ENCODE measurements at places on chromosomes 4 and X. TPM values are rescaled to one million over a fixed set of nuclear protein-coding genes. Genes with fewer than 3 reads are reported as not detected.
A peak's percentile ranks its signal among the peaks of the same experiment; 100 is the strongest.

GRCh38 chrX:153411255-153411987 lies at the start of gene ZFP92:
Gene ZFP92 (plus strand): TSS chrX:153411472. CDS start chrX:153418323, 6,851 bp downstream.
- peaks cover 23% of the 10 kb centered on the region for H3K27me3 ChIP-seq
- no peaks in the 10 kb centered on the region for H3K36me3 ChIP-seq
- no peak for DNase-seq
- H3K27ac ChIP-seq = no peak within 1 kb of the TSS
- H3K4me1 ChIP-seq = no peaks in the 10 kb centered on the region

DNA sequence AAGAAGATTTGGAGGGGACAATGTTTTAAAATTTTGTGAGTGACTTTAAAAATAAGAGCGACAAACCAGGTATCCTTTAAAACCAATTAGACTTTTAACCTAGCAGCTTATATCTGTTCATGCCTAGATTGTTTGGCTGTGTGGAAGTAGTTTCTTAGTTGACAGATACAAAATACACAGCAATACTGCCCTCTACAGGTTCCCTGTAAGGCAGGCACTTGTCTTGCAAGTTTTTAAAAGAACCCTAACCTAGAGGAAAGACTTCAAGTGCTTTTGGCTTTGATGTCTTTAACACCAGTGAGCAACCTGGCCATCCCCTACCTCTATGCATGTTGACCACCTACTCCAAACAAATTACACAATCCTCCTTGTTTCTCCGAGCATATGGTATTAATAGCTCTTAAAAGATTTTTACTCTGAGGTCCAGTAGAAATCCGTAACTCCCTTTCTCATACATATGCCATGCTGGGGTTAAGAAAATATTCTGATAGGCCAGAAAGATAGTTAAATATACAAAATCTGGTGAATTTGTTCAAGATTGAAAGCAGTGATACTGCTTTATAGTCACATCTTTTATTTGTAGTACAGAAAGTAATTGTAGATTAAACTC lies 273.0 kb downstream of the ARHGAP24 start:
- no peak overlapping the region for H3K4me3 ChIP-seq
- no peaks in the 10 kb centered on the region for H3K27me3 ChIP-seq
- H3K27ac ChIP-seq = no peak overlapping the region
- H3K4me1 ChIP-seq = peaks cover 2% of the 10 kb centered on the region
- peak; percentile 81 for DNase-seq

DNA sequence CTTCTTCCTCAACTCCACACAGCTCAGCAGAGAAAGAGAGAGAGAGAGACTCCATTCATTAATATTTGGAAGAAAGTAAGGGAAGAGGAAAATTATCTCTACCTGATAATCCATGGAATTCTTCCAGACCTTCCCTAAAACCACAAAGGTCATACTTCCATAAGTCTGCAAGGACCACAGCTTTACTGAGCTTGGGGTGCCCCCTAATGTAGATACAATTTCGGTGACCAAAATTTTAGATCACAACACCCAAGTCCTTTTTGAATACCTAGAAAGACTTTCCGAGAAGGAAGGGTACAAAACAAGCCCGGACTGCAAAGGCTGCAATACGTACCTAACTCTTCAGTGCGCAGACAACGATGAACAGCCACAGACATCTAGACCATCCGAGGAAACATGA lies 523.9 kb downstream of the GLUD2 start:
- H3K27me3 ChIP-seq = no peaks in the 10 kb centered on the region
- H3K27ac ChIP-seq = no peak overlapping the region
- DNase-seq = no peak
- no peaks in the 10 kb centered on the region for H3K36me3 ChIP-seq
- no peak overlapping the region for H3K4me3 ChIP-seq

GPC3 gene
- total RNA-seq = 1,039 TPM

- no peaks in the 10 kb centered on the region for H3K27me3 ChIP-seq
- DNase-seq = no peak
- H3K4me3 ChIP-seq = no peak overlapping the region
- H3K36me3 ChIP-seq = no peaks in the 10 kb centered on the region
- no peaks in the 10 kb centered on the region for H3K4me1 ChIP-seq
Observed at GRCh38 chr4:164485136-164485535, 268.8 kb upstream of the SMIM31 start.

CCDC149 gene
- total RNA-seq = 5.0 TPM

CLGN gene
- total RNA-seq = 22.7 TPM

SSX3 gene
- total RNA-seq = not detected

DNA sequence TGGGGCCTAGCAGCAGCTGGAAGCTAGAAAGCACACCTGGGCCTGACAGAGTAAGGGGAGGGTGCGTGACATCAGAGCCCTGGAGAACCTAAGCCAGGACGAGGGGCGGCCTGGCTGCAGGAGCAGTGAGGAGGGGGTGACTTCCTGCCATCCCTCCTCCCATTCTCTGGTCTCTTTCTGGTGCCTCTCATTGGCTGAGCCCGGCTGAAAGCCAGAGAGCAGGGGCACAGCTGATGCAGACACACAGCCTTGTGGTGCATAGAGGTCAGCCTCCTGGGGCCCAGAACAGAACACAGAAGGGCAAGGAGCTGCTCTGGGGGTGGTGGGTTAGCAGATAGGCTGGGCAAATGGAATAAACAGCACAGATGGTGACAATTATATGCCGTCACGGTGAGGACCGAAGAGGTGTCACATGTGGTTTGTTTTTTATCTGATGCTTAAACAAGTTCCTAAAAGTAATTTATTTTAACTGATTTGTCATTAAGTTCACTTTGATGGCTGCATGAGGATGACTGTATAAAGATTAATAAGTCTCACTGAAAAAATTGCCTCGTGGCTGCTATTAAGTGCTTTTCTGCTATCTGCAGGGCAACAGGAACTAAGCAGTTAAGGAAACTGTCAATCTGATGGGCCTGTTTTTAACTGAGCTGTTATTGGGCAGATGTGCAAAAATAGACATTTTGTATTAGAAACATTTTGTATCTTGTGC lies 102.0 kb downstream of the FNIP2 start:
- H3K36me3 ChIP-seq = no peaks in the 10 kb centered on the region
- no peak overlapping the region for H3K27ac ChIP-seq
- DNase-seq = peak; percentile 63
- peaks cover 20% of the 10 kb centered on the region for H3K4me1 ChIP-seq
- H3K4me3 ChIP-seq = no peak overlapping the region

CPZ gene
- not detected for total RNA-seq

DNA sequence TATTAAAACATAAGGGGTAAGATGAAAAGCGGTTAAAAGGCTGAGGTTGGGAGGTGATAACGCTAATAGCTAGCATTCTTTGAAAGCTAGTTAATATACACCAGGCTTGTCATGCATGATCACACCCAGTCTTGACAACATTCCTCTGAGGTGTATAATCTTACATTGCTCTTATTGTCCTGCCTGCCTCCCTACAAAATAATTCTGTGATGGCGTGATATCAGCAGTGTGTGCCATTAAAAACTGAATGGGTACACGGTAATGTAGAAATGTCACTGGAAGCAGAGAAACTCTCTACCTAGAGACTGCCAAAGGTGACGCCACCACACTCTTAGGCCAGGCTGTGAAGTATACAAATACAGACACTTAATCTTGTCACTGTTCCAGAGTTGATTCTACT lies 68.1 kb downstream of the DIAPH2 start:
- no peak overlapping the region for H3K4me3 ChIP-seq
- no peak for DNase-seq
- no peaks in the 10 kb centered on the region for H3K4me1 ChIP-seq
- no peak overlapping the region for H3K27ac ChIP-seq

DNA sequence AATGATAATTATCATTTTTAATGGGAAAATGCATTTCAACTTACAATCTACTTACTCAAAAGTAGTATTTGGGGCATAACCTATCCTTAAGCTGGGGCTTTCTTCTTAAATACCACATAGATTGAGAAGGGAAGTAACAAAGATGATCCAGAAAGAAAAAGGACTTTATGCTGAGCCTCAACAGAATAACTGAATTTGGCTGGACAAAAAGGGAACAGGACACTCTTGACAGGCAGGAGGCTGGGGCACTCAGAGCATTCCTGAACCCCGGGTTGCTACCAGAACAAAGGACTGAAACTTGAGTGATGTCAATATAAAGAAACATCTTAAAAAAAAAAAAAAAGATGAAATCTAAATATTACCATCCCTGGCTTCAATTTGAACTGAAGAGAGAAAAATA lies 23.9 kb downstream of the RELL1 start:
- DNase-seq = peak; percentile 50
- no peak overlapping the region for H3K4me3 ChIP-seq
- H3K27me3 ChIP-seq = no peaks in the 10 kb centered on the region
- no peaks in the 10 kb centered on the region for H3K36me3 ChIP-seq
- H3K4me1 ChIP-seq = peaks cover 38% of the 10 kb centered on the region

DNA sequence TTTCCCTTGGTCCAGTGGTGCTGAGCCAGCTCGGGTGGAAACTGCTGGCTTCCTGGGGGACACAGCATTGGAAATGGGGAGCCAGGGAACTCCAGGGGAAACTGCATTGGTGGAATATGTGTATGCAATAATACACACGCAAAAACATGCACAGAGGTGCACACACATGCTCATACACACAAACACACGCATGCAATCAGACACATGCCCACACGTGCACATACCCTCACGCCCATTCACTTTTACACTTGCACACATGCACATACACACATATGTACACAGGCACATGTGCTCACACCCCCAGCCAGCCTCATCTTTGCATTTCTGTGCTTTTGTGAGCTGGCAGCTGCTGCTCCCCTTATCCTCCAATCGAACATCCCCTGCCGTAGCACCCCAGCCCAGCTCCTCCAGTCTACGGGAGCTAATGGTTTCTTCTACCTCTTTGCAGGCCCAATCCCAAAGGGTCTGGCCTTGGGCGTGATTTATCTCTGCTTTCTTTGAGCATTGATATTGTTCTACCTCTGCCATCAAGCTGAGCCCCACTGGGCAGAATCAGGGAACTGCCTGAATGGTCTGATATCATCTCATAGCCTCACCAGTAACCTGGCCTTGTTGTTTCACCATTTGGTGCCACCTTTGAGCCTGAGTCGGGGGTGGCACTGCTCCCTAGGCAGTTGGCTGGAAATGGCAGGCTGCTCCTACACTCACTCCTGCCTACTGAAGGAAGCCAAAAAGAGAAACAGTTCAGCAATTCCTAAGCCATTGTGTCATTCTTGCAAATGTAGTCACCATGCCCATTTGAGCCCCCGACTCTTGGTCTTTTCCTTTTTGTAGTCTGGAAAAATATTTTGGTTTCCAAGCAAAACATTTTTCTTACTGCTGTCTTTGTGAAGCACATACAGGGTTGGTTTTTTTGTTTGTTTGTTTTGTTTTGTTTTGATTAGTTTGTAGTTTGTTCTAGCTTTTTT lies 104.4 kb upstream of the MAMLD1 start:
- no peak overlapping the region for H3K27ac ChIP-seq
- H3K36me3 ChIP-seq = no peaks in the 10 kb centered on the region
- H3K4me3 ChIP-seq = no peak overlapping the region

DNA sequence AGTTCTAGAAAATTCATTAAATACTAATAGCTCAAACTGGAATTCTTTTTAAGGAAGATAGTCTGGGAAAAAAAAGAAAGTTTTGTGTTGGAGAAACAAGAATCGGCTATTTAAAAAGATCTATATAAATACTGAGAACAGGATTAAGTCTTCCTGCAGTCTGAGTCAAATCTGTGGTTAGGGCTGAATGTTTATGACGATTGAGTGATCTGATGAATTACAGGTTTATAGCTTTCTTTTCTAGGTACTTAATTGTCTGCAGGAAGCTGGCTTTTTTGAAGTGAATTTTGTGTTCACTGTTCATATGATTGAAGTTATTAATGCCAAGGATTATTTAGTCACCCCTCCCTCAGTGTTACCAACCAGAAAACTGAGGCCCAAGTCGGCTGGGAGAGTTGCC lies 42.2 kb downstream of the TLL1 start:
- no peak for DNase-seq
- H3K27ac ChIP-seq = no peak overlapping the region
- H3K36me3 ChIP-seq = no peaks in the 10 kb centered on the region
- no peaks in the 10 kb centered on the region for H3K27me3 ChIP-seq

- H3K36me3 ChIP-seq = no peaks in the 10 kb centered on the region
- H3K4me1 ChIP-seq = peaks cover 3% of the 10 kb centered on the region
- no peak overlapping the region for H3K4me3 ChIP-seq
- no peaks in the 10 kb centered on the region for H3K27me3 ChIP-seq
- no peak overlapping the region for H3K27ac ChIP-seq
- DNase-seq = no peak
Observed at GRCh38 chr4:159273141-159273438, 170.2 kb downstream of the RAPGEF2 start.

SASH3 gene
- not detected for total RNA-seq

COL25A1 gene
- 2.0 TPM for total RNA-seq
